HuH-7 (cell line): ENCODE measurements at places on chromosomes 6 and 20.

GRCh38 chr6:30913721-30914075 lies 340 bp upstream of the VARS2 start:
- no peak for DNase-seq

DNA sequence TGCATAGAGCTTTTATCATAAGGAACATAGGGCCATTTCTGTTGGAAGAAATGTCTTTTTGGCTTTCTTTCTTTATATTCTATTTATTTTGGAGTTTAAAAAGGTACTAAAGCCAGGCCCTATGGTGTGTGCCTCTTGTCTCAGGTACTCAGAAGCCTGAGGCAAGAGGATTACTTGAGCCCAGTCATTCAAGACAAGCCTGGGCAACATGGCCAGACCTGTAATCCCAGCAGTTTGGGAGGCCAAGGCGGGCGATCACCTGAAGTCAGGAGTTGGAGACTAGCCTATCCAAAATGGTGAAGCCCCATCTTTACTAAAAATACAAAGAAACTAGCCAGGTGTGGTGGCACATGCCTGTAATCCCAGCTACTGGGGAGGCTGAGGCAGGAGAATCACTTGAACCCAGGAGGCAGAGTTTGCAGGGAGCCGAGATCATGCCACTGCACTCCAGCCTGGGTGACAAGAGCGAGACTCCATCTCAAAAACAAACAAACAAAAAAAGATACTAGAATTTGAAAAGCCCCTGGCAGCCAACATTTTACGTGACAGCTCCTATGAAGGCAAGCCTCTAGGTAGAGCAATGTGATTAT lies 80.0 kb downstream of the CBFA2T2 start:
- no peak for DNase-seq

- no peak for DNase-seq
Measured at GRCh38 chr20:51584737-51585136, 42.2 kb upstream of the NFATC2 start.

DNA sequence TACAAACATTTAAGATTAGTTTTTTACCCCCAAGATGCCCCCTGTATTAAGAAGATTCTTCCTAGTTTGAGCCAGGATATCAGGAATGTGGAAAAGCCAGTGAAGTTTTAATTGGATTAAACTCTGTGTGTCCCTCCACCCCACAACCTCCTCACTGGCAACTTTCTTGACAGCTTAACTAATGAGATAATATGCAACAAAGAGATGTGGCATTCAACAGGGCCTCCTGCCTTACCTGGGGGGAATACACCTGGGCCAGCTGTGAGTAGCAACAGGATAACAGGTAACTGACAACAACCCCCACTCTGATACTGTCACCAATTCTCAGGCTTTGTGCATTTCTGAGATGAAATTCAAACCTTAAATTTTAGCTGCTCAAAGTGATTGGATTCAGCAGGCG lies 512.3 kb downstream of the TFAP2B start:
- DNase-seq, result no peak

- DNase-seq, result no peak
Measured at GRCh38 chr20:61067221-61067620, 184.8 kb upstream of the CDH4 start.

GRCh38 chr6:126042001-126042419 lies 55.7 kb downstream of the TRMT11 start:
- no peak for DNase-seq

DNA sequence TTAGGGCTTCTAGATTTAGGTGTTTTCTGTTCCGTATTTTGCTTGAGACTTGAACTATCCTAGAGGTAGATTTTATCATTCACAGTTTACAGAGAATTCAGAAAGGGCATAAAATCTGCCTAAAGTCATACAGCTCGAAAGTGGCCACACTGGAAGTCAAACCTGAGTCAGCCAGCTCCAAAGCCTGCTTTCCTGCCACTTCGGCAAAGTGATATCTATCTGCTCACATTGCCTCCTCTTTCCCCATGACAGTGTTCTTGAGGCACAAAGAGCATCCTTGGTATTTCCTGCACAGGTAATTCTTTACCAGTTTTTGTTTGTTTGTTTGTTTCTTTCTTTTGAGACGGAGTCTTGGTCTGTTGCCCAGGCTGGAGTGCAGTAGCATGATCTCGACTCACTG lies 19.4 kb upstream of the SCUBE3 start:
- DNase-seq, result no peak

- DNase-seq, result no peak
Measured at GRCh38 chr20:47758517-47759450, 26.5 kb downstream of the SULF2 start.

DNA sequence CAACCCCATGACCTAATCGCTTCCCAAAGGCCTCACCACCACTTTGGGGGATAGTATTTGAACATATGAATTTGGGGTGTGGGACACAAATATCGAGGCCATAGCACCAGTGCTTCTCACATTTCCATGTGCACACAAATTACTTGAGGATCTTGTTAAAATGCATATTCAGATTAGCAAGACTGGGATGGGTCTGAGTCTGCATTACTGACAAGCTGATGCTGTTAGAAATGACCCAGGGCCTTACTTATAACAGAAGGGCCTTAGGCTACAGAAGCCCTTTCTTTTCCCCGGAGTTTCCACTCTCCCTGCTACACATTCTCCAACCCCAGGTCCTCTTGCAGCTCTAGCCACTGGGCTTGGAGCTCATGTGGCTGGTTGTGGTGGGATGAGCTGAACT lies 141.5 kb upstream of the LRFN2 start:
- no peak for DNase-seq

DNA sequence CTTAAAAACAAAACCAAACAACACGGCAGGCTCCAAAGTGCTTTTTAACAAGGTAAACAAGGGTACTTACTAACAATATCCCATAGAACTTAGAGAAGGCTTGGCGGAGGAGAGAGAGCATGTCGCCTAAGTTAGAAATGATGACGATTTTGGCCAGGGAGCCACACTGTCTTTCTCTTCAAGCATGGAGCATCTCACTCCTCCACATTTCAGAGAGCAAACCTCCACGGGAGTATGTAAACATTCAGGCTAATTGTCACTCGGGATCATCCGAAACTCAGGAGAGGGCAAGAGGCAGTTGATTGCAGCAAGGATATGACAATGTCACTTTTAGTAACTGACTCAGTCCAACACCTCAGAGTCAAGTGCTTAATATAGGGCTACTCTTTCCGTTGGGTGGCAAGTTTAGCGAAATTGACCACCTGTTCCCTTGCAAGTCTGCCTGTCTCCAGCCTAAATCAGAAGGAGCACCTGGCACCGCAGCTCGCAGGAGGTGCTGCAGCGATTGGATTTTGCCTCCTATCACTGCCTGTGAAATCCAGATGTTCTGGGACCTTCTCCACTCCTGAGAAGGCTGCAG lies 65.8 kb upstream of the RPS6KA2 start:
- no peak for DNase-seq

DNA sequence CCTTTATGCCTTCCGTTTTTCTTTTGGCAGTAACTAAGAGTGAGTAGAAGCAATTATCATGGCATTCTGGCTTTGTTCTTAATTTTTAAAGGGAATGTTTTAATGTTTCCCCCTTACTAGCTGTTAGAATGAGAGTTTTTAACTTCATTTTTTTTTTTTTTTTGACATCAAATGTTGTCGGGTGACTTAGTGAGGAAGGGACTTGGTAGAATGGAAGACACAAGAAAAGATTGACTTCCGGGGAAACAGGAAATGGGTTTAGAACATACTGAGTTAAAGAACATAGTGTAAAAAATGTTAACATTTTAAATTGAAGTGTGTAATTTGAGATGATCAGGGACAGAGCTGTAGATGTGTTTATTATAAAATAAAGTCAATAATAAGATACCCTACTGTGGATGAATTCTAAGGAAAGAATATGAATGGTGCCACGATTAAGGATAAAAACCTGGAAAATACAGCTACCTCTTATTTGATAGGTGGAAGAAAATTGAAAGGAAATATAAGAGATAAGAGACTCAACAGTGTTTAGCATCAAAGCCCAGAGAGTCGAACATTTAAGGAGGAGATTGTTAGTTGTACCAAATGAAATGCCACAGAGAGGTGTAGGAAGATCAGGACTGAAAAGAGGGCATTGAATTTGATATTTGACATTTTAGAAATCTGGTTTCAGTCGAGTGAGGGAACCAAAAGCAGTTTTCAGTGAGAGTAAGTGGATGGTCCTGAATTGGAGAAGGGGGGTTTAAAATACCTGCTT lies 9.4 kb downstream of the HSF2 start:
- no peak for DNase-seq

GRCh38 chr20:50467718-50468356 lies 42.3 kb upstream of the PTPN1 start:
- peak; percentile 47 for DNase-seq

DNA sequence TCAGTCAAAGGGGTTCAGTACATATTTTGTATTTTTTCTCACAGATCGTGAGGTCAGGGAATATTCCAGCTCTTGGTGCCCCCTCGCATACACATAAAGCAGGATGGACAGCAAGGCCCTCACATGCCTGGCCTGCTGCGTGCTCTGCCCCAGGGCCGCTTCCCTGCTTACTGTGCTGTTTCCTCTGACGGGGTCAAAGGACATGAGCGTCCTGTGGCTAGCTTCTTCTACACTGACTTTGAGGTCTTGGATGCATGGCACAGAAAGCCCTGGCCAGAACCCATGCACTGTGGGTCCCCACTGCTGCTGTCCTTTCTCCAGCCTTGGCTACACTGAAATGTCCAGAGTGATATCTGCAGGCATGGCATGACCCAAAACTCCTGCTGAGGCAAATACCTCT lies 92.5 kb upstream of the GGTLC1 start:
- no peak for DNase-seq

DNA sequence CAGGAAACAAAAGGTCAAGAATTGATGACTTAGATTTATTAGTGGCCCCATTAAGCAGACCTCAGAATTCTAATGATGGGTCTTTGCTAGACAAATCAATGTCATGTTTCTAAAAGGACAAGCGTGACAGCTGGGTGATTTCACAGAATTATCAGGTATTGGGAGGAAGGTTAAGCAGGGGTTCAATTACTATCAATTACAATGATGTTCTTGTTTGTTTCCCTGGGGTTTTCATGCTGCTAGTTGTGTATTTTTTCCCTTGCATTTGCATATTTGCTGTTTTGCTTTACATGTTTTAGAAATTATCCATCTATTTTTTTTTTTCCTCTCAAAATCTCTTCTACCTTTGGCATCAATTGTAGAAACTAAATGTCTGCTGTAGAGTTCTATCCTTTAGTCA lies 27.9 kb downstream of the GNAS start:
- no peak for DNase-seq

DNA sequence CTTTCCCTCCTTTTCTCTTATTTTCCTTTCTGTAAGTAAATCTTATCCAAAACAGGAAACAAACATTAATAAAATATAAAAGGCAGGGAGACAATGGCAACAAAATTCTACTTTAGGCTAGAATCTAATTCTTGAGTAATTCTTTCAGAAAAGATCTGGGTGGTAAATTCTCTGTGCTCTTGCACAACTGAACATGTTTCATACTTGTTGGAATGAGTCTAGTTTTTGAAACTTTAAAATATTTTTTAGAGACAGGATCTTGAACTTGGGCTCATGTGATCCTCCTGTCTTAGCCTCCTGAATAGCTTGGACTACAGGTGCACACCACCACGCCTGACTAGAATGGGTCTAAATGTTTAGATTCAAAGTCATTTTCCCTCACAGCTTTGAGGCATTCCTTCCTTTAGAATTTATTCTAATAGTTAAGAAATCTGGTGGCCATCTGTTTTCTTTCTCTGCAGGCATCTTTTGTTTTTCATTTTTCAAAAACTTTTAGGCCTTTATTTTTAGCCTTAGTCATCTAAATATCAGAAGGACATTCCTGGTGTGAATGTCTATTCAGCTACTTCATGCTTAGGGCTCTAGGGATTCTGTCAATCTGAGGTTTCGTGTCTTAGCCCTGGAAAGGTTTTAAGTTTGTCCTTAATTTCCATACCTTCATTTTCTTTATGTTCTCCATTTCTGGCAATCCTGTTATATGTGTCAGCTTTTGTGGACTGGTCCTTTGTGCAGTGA lies 76.5 kb downstream of the CDKAL1 start:
- DNase-seq, result no peak

- no peak for DNase-seq
Measured at GRCh38 chr6:133641104-133641503, 247.8 kb upstream of the TCF21 start.

DNA sequence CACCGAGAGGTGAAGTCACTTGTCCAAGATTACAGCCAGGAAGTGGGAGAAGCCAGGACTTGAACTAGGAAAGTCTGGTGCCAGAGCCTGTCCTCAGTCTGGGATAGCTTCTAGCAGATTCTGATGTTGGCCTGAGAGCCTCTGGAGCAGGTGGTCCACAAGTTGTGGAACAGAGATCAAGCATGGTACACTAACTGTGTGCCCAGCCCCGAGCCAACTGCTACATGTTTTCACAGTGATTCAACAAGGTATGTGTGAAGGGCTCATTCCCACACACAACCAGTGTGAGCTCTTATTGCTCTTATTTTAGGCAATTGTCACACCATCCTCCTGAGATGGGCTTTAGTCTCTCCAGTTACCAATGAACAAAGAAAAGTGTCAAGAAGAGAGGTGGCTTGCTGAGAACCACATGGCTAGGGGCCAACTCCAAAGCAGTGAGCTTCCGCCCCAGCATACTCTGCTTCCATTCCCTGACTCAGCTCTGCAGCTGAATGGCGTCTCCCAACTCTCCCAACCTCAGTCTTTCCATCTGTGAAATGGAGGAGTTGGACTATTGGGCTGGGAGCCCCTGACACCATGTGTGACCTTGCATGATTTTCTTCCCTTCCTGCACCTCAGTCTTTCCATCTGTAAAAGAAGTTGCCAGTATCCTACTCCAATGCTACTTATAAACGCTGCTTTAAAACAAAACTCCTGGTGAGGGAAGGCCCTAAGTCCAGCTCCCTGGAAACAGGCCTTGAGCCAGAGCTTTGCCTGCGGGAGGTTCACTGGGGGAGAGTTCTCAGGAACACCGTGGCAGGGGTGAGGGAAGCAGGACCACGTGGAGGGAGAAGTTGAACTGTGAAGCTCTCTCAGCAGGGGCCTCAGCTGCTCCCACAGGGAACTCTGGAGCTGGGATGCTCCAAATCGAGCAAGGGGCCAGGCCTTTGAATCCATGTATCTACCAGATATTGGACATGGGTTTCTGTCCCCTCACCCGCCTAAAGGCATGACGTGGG lies 40.9 kb downstream of the CDH22 start:
- no peak for DNase-seq

DNA sequence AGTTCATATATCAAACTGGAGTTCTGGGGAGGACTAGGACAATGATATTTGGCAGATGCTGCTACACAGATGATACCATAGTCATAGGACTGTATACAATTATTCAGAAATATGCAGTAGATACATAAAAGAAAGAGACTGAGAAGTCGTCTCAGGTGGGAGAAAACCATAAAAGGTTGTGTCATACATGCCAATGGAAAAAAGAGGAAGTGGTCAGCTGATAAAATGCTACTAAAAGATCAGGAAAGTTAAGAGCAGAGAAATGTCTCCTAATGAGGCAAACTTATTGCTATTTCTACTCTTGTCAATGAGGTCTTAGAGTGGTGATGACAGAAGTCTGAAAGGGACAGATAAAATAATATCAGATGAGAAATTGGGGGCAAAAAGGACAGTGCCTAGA lies 407.6 kb downstream of the COL12A1 start:
- no peak for DNase-seq

GRCh38 chr6:163390770-163391169 lies 23.7 kb upstream of the QKI start:
- DNase-seq, result no peak

- no peak for DNase-seq
Measured at GRCh38 chr6:56387621-56388414, 140.4 kb upstream of the COL21A1 start.
